Esophagus squamous epithelium (tissue), 5 donors: ENCODE measurements at places on chromosomes 2 and 18. TPM values are rescaled to one million over a fixed set of nuclear protein-coding genes. Genes with fewer than 3 reads are reported as not detected.

Gene CDH2
- total RNA-seq: 0.11 TPM

DNA sequence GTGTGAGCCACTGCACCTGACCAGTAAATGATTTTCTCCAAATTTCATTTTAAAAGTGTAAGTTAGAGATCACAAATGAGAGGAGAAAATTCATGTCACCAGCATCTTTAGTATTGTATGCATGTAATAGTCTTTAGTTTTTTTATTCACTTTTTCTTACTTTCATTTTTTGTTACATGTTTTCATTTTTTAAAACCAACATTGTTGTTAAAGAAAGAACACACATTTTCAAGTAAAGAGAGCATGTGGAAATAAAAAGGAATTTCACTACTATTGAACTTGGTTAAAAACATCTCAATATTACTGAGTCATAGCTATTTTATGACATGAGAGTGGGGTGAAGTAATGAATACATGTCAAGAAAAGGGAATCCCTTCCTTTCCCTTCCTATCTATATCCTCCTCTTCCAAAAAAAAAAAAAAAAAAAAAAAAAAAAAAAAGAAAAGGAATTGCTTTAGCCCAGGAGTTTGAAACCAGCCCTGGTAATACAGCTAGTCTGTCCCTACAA lies 29.1 kb upstream of the PMAIP1 start:
- no peak for DNase-seq
- no peak overlapping the region for H3K4me3 ChIP-seq
- no peaks in the 10 kb centered on the region for H3K27me3 ChIP-seq
- no peaks in the 10 kb centered on the region for H3K36me3 ChIP-seq

- H3K36me3 ChIP-seq: no peaks in the 10 kb centered on the region
- no peak for DNase-seq
- no peaks in the 10 kb centered on the region for H3K4me1 ChIP-seq
- H3K27me3 ChIP-seq: no peaks in the 10 kb centered on the region
- no peak overlapping the region for H3K27ac ChIP-seq
- no peak overlapping the region for H3K4me3 ChIP-seq
Measured at GRCh38 chr2:66127061-66127460, 307.9 kb upstream of the MEIS1 start.

Gene FAM98A
- total RNA-seq: 31.1 TPM

GRCh38 chr2:43075811-43076585 lies 150.4 kb downstream of the ZFP36L2 start:
- H3K4me1 ChIP-seq: peaks cover 67% of the 10 kb centered on the region
- H3K36me3 ChIP-seq: no peaks in the 10 kb centered on the region
- H3K27me3 ChIP-seq: no peaks in the 10 kb centered on the region
- no peak overlapping the region for H3K4me3 ChIP-seq
- H3K27ac ChIP-seq: peak overlapping the region; percentile 86

- no peaks in the 10 kb centered on the region for H3K4me1 ChIP-seq
- no peak for DNase-seq
- no peak overlapping the region for H3K4me3 ChIP-seq
- H3K27me3 ChIP-seq: no peaks in the 10 kb centered on the region
- H3K36me3 ChIP-seq: no peaks in the 10 kb centered on the region
Measured at GRCh38 chr2:45119855-45120254, 110.6 kb upstream of the SIX2 start.

Gene GRB14
- 2.5 TPM for total RNA-seq

DNA sequence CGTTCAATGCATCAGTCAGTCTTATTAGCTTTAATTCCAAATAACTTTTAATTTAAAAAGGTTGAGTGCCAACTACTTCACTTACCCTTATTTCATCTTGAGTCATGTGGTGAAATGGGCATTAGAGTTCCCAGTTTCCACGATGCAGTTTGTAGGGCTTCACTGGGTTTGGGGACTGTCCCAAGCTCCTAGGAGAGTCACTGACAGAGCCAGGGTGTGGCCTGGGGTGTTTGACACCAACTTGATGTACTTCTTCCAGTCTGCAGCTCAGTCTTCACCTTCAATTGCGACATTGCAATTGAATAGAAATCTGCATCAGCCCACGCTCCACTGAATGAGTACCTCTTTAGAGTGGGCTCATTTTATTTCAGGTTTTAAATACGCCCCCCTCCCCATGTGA lies 165.3 kb downstream of the ARL4C start:
- H3K27ac ChIP-seq: no peak overlapping the region
- DNase-seq: no peak
- H3K4me3 ChIP-seq: no peak overlapping the region
- H3K27me3 ChIP-seq: no peaks in the 10 kb centered on the region
- H3K36me3 ChIP-seq: no peaks in the 10 kb centered on the region

Gene DNAH6
- 0.06 TPM for total RNA-seq

- H3K4me3 ChIP-seq: no peak overlapping the region
- peaks cover 42% of the 10 kb centered on the region for H3K36me3 ChIP-seq
- H3K27ac ChIP-seq: no peak overlapping the region
- DNase-seq: no peak
Measured at GRCh38 chr2:173952267-173953046, 12.7 kb downstream of the SP3 start.

DNA sequence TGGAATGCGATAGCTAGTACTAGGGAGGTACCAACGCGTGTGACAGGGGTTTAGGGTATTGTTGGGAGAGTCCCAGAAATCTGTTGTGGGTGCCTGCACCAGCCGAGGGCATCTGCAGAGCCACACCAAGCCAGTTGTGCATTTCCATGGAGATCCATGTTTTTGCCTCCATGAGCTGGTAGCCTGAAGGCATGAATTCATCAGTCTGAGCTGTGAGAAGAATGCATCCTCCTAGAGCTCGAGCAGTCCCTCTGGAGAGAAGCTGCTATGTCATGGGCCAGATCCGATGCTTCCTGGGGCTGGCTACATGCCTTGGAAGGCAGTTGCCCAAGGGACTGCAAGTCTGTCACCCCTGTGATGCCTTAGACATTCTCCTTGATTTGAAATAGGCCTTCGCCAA lies 57.9 kb downstream of the LIPG start:
- no peaks in the 10 kb centered on the region for H3K27me3 ChIP-seq
- H3K4me3 ChIP-seq: no peak overlapping the region
- DNase-seq: no peak
- H3K4me1 ChIP-seq: no peaks in the 10 kb centered on the region
- H3K27ac ChIP-seq: no peak overlapping the region

DNA sequence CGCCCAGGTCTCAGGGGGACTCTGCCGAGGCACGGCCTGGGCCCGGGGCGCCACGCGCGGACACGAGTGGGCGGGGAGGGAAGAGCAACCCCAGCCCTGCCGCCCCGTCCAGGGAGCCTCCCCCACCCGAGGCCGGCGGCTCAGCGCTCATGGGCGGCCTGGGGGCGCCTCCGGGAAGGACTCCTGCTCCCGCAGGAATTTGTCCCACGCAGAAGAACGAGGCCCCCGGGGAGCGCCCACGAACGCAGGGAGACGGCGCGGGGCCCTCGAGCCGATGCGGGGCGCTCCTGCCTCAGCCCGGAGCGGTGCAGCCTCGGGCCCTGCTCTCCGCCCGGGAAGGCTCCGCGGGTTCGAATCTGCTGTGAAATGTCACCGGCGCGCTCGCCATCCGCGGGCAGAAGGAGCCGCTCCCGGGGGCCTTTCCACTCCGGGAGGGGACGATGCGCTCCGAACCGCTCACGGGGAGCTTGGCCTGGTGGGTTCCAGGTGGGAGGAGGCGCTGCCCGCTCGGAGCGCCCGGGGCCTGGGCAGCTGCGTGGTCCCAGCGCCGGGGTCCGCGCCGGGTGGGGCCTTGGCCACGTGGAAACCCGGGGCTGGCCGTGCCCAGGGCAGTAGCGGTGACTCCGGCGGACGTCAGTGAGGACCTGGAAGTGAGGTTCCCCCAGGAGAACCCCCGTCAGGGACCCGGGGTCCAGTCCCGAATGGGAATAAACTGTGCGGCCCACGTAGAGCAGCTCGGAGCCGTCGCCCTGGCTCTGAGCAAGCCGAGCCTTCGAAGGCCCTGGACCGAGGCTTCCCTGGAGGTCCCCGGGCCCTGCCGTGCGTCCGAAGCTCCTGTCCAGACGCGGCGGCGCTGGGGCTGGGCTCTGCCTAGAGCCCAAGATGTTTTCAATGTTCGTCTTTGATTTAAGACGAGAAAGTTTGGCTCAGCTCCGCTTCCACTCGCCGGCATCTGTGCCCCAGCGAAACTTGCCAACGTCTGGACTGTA lies 41.4 kb upstream of the CTDP1 start:
- no peaks in the 10 kb centered on the region for H3K36me3 ChIP-seq
- no peak for DNase-seq
- no peak overlapping the region for H3K4me3 ChIP-seq
- no peak overlapping the region for H3K27ac ChIP-seq
- peaks cover 60% of the 10 kb centered on the region for H3K27me3 ChIP-seq
